D341Med (cell line): ENCODE measurements at places on chromosomes 16 and 17.

DNA sequence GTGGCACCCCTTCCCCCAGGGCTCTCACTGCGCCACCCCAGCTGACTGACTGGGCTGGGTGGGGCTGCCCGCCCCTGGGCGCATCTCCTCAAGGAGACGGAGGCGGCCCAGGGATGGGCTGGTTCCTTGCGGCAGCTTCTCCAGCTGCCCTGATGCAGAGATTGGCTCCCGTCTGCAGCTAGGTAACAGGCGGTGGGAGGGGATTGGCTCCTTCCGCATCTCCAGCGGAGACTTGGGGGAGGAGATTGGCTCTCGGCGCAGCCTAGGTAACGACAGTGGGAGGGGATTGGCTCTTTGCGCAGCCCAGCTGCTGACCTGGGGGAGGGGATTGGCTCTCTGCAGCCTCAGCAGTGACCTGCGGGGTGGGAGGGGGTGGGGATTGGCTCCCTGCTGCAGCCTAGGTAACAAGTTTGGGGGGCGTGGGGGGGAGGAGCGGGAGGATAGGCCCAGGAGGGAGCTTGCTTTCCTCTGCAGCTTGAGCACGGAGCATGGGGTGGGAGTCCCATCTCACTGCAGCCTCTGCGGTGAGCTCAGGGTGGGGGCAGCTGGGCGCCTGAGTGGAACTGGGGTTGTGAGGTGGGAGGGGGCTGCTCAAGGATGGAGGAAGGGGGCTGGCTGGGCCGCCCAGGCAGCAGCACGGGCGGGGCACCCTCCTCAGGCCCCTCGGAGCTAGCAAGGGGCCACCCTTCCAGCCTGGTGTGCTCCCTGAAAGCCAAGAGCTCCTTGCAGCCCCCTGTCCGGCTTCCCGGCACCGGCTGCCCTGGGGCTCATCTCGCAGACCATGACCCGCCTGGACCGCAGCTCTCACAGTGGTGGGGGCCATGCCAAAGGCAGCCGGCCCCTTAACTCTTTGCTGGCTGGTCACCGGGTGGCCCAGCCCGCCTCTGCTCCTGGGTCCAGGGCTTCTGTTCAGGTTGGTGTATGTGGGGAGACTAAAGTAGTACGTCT is 6.4 kb downstream of the NFE2L1 start:
- peak; percentile 75 for DNase-seq

DNA sequence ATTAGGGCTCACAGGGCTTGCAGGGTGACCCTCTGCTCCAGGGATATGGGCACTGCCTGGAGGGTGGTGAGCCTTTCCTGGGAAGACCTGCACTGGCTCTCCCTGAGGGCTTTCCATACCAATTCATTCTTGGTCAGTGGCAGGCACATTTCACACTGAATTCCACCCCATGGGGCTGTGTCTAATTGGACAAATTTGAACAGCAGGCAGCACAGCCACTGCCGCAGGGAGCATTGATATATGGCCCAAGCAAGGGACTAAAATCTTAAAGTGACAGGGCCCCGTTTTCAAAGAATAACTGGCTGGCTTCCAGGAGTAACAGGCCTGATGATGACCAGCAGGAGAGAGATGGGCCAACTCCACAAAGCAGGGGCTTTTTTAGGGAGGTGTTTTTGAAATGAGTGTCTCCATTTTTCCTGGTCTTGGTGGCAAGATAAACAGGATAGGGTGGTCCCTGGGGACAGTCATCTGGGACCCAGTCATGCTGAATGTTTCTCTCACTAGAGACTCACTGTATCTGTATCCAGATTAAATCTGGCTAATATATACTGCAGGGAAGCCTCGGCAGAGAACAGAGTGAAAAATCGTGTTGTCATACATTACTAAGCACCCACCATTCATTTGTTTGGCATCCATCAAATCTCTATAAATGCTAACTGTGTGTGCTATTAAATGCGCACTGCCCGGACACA is 74.1 kb upstream of the TBX2 start:
- DNase-seq = no peak

DNA sequence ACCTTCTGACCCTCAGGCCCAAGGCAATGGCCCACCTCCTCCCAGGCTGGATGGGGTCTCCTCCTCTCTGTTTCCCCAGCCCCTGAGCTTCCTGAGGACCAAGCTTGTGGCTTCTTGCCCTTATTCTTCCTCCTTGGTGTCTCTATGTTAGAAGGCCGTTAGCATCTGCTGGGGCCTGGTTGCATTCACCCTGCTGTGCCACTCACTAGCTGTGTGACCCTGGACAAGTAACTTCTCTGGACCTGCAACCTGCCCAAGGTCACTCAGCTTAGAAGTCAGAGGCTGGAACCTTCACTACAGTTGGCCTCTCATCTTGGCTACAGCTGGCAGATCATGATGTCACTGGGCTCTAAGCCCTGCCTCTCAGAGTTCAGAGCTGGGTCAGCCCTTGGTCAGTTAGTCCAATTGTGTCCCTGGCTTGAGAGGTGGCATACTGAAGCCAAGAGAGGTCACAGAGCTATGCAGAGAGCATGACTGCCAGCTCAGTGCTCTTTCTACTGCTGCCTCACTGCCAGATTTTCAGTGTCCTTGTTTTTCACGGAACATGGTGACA is 3.0 kb downstream of the MT2A start:
- DNase-seq = no peak

- no peak for DNase-seq
Measured at GRCh38 chr17:19311016-19311415, 51.5 kb downstream of the B9D1 start.

GRCh38 chr17:11925262-11926021 is 71.8 kb downstream of the ZNF18 start:
- no peak for DNase-seq

- DNase-seq = peak; percentile 45
Measured at GRCh38 chr16:8589057-8589899, 1.0 kb downstream of the TMEM114 start.

GRCh38 chr17:80937462-80938381 is 53.9 kb upstream of the CHMP6 start:
- no peak for DNase-seq

GRCh38 chr16:74652249-74652648 is 14.4 kb downstream of the RFWD3 start:
- DNase-seq = no peak
